ENCODE measurements at places on chromosomes 5 and 9. TPM values are rescaled to one million over a fixed set of nuclear protein-coding genes. Genes with fewer than 3 reads are reported as not detected.

DNA sequence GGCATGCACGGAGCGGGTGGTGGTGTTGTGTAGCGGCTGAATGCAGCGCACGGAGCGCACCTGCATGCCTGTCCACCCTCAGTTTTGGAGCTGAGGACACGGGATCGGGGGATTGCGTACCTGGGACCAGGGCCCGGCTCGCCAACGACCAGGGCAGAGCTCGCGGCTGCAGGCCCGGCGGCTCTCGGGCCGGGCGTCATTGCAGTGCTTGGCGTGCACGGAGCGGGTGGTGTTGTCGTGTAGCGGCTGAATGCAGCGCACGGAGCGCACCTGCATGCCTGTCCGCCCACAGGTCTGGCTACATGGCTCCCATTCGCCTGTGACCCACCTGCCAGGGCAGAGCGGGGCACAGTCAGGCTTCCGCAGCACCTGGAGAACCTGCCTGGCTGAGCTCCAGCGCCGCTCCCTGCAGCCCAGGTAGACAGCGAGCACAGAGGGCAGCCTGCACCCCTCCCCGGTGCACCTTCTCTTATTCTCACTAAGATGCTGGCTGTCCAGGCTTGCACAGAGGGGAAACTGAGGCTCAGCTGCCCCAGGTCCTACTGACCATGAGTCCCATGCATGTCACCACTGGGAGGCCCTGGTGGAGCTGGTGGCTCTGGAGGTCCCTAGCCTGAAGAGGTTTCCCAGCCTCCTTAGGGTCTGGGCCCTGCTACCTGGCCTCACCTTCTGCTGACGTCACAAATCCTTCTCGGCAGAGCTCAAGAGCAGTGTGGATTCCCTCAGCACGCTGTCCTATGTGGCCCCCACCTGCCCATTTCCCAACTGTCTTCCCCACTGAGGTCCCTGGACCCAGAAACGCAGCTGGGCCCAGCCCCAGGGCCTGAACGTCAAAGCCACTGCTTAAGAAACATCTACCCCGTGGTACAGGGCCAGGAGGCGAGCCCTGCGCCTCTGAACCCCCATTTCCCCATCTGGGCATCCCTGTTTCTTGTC, 64.9 kb downstream of the ZNF354C start:
- H3K36me3 ChIP-seq = peaks cover 2% of the 10 kb centered on the region
- no peaks in the 10 kb centered on the region for H3K27me3 ChIP-seq
- no peaks in the 10 kb centered on the region for H3K4me1 ChIP-seq
- no peak overlapping the region for H3K27ac ChIP-seq
- H3K4me3 ChIP-seq = no peak overlapping the region

GRCh38 chr9:90834828-90835595, 33.4 kb downstream of the SYK start:
- peaks cover 10% of the 10 kb centered on the region for H3K27me3 ChIP-seq
- H3K4me3 ChIP-seq = no peak overlapping the region
- no peaks in the 10 kb centered on the region for H3K36me3 ChIP-seq
- no peak for DNase-seq
- no peaks in the 10 kb centered on the region for H3K4me1 ChIP-seq

GRCh38 chr5:11973469-11973868, 69.2 kb upstream of the CTNND2 start:
- H3K27me3 ChIP-seq = no peaks in the 10 kb centered on the region
- no peak overlapping the region for H3K27ac ChIP-seq
- no peaks in the 10 kb centered on the region for H3K36me3 ChIP-seq
- no peaks in the 10 kb centered on the region for H3K4me1 ChIP-seq

The OMD gene
- total RNA-seq = not detected

The SLC36A2 gene
- not detected for total RNA-seq

The LTC4S gene
- 6.1 TPM for total RNA-seq

The SELENOP gene
- 3.9 TPM for total RNA-seq

Measured in naive thymus-derived CD8-positive, alpha-beta T cell (primary cell).